Brain (organoid and tissue), 16 donors: ENCODE measurements at places on chromosomes 6 and 20.

- no peak for DNase-seq
These were observed 21.2 kb upstream of the VEGFA start for GRCh38 chr6:43748765-43749164.

DNA sequence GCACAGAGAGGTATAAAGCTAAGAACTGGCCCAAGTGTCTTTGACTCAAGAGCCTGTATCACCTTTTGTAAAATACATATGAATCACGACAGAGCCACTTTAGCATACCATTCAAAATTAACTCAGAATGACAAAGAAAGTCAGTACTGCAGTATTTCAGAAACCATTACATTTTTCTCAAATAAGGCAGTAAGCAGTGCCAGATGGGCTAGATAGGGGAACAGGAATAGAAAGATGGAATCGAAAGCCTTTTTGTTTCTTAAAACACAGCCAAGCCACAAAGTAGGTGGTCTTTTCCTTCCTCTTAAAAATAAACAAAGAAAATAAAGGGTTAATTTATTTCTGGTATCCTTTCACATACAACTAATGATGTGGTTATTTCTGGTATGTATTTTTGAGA, 10.3 kb downstream of the CLDN20 start:
- no peak for DNase-seq

GRCh38 chr20:31595654-31596411, 9.3 kb upstream of the ID1 start:
- DNase-seq, result no peak

- DNase-seq, result peak; percentile 42
These were observed 1.1 kb upstream of the ZBTB24 start for GRCh38 chr6:109484122-109484521.

GRCh38 chr6:143732536-143732935, 54.8 kb downstream of the PHACTR2 start:
- DNase-seq, result no peak

DNA sequence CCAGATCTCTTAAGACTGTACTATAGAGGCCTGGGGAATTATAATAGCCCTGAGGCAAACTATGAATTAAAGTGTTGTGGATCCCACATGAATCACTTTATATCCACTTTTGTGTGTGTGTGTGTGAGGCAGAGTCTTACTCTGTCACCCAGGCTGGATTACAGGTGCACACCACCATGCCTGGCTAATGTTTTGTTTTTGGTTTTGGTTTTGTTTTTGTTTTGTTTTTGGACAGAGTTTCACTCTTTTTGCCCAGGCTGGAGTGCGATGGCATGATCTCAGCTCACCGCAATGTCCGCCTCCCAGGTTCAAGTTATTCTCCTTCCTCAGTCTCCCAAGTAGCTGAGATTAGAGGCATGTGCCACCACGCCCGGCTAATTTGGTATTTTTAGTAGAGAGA, 32.2 kb upstream of the MICB start:
- DNase-seq, result no peak

DNA sequence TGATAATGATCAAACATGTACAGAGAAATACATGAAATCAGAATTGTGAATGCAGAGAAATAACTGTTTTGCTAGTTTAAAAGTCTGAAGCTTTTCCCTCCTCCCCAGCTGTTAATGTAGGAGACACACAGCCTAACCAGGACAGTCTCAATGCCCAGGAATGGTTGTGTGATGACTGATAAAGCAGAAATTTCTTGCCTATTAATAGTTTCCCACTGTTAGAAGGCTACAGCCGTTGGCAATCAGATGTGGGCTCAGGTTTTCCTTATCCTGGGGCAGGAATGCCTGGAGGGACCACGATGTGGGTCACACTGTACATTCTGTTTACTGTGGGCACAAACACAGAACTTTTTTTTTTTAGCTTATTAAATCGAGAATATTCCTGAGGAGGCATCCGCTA, 1.9 kb downstream of the PPP1R3D start:
- DNase-seq, result no peak

- peak; percentile 56 for DNase-seq
These were observed 538.2 kb upstream of the EYS start for GRCh38 chr6:66245231-66245630.

DNA sequence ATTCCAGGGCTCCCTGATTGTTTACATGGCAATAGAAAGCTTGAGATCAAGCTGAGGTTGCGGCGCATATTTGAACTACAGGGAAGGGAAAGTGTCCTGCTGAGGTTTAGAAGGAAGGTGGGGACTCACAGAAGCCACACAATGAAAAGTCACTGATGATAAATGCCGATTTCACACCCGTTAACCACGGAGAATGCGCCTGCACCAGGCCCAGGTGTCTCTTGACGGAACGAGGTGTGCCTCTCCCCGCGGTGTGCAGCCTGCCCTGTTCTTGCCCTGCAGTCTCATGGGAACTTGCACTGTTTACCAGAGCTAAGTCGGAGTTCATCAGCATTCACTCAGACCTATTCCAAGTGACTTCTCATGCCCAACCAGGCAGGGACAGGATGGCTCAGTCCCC, 90.3 kb downstream of the LY86 start:
- DNase-seq, result no peak

DNA sequence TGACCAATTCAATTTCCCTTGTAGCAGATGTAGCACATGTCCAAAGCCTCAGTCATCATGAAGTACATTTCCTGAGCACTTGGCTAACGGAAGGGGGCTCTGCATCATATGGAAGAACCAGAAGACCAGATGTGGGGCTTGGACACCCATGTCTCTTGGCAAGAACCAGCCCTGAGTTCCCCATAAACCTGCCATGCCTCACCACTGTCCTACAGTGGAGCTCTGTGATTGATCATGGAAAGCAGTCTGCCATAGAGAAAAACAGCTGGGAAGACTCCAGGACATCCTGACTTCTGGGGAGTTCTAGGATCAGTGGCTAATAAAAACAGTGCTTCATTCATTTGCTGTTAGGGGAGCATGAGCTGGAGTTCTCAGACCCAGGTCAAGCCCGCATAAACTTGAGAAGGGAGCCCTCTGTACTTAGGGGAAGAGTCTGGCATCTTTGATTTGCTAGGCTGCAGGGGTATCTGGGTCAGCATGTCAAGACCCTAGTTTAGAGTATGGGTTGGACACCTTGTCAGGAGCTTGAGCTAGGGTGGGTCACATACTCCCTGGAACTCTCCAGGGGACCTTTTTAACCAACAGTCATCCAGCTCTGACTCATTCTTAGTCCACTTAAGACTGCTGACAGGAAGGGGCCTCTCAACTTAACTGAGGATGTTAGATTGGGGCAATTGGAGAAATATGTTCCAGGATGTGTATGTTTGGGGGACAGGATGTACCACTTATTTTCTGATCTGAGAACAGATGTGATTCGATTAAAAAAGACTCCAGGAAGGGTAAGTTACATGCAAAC, 26.3 kb upstream of the TRAM2 start:
- DNase-seq, result no peak

GRCh38 chr6:167314180-167314821, 10.6 kb upstream of the TTLL2 start:
- no peak for DNase-seq

GRCh38 chr20:57342829-57343228, 8.2 kb upstream of the RAE1 start:
- no peak for DNase-seq
